ENCODE measurements at places on chromosomes 6 and 20.

GRCh38 chr20:5596401-5597193 lies 153.6 kb upstream of the SHLD1 start:
- no peak for DNase-seq

GRCh38 chr20:49710971-49711666 lies 2.6 kb downstream of the B4GALT5 start:
- no peak for DNase-seq

GRCh38 chr20:33866398-33867100 lies 55.4 kb downstream of the CHMP4B start:
- DNase-seq, result no peak

- DNase-seq, result no peak
Measured at GRCh38 chr6:94045099-94045829, 625.9 kb upstream of the EPHA7 start.

DNA sequence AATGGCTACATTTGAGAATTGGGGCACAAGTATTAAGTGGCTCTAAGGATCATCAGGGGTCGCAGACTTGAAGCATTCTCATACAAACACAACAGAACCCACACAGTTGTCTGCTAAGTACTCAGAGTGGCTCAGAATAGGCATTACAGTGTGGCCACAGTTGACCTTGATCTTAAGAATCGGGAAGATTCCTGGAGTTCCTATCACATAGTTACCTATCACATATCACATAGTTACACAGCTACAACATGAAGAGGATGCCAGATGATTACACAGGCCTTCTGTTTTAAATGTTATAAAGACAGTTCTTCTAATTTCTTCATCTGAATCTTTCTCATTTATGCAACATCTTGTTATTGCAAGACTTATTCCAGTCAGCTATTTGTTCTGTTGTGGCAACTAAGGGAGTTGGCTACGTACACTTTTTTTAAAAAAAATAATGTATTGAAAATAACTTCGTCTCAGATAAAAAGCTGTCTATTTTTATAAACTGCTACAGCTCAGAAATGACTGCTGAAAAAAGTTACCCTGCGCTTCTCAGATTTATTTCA lies 129.0 kb downstream of the REV3L start:
- no peak for DNase-seq

- no peak for DNase-seq
Measured at GRCh38 chr6:72649032-72649984, 27.4 kb downstream of the KCNQ5 start.

GRCh38 chr6:52261229-52261628 lies 16.9 kb upstream of the IL17F start:
- DNase-seq, result no peak
